ENCODE measurements at places on chromosomes 12 and 14. TPM values are rescaled to one million over a fixed set of nuclear protein-coding genes. Genes with fewer than 3 reads are reported as not detected.
A peak's percentile ranks its signal among the peaks of the same experiment; 100 is the strongest.

GRCh38 chr12:3075315-3075714 lies 1.9 kb upstream of the TSPAN9 start:
- DNase-seq, result no peak

DNA sequence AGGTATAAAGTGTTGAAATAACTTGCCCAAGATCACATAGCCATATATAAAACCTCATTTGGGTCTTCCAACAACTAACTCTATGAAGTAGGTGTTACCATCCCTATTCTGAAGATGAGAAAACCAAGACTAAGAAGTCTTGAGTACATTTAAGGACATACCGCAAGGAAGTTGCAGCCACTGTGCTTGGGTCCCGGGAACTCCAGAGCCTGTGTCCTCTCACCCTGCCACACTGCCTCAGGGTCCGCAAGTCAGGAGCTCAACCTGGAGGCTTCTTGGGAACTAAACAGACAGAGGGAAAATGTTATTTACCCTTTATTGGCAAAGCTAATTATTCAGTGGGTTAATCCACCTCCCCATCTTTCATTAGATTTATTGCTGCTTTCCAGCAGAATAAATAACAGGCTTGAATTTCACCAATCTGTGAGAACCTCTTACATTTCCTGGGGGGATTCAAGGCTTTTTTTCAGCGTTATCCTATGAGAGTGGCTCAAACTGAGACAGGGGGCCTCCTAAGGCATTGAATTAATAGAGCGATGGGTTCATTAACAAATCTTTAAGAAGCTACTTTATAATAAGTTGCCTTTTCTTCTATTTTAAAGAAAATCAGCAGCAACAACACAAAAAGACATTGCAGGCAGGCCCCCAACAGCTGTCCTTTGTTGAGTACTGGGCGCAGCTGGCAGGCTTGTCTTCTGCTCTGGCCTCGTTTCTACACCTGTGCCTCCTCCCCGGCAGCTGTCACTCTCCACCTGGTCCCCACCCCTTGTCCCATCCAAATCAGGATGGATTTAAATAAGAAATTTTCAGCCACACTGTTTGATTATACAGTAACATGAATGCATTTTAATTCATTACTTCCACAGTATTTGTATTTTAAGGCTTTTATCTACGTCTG lies 25.3 kb downstream of the PHLDA1 start:
- no peak for DNase-seq

DNA sequence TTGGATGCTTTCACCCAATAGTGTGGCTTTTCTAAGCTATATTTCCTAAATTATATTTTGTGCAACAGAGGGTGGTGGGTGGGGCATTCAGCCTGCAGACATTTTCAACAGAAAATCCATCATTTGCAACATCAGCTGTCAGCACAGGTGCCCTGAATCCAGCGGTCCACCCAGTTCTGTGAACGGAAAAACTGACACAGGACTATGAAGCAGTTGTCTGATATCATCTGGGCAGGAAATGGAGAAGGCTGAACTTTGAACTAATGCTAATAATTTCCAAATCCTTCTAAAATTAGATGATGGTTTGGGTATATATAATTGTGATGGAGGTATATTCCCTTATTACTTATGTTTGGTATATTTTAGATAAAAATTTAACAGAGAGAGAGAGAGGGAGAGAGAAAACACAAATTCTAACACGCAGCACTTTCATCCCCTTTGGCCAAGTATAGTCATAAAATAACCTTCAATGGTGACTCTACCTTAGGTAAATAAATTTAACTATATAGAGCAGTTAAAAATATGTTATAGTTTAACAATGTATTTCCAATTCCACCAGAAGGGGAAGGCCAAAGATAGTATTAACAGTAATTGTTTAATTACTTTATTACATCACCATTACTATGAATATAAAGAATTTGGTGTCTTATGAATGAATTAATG lies 58.3 kb upstream of the PTPRB start:
- peak; percentile 1 for DNase-seq

Gene GRIN2B
- polyA plus RNA-seq, result 0.26 TPM

All from kidney (tissue), 22 donors.